ENCODE measurements at places on chromosomes 3 and 15. TPM values are rescaled to one million over a fixed set of nuclear protein-coding genes. Genes with fewer than 3 reads are reported as not detected.

- H3K27me3 ChIP-seq = no peaks in the 10 kb centered on the region
- no peaks in the 10 kb centered on the region for H3K4me1 ChIP-seq
- no peak for DNase-seq
Measured at GRCh38 chr15:69860921-69861320, 236.8 kb downstream of the TLE3 start.

DNA sequence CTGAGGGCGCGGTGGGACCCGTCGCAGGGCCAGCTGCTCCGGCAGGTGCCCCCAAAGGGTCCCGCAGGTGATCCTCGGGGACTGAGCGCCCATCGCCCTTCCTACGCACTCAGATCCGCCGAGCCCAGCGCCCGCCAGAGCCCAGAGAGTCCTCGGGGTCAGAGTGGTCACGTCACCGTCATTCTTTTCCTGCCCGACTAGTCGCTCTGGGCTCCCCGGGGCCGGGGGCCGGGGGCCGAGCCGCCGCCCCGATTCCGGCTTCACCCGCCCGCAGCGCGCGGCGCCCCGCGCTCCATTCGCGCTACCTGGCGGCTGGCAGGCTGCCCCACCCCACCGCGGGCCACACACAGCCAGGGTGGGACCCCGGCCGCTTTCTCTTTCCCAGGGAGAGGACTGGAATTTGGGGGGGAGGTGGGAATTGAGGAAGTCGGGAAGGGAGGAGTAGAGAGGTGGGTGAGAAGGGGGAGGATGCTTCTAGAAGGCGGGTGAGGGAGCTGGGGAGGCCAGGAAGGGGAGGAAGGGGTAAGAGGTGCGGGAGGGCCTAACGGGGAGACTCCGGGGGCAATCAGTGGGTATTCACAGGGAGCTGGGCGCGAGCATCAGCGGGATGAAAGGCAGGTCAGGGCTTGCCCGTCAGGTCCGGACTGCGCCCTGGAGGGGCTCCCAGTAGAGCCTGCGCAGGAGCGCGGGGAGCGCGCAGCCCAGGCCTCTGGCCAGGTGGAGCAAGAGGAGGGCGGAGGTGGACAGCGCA, 36.1 kb upstream of the EPHB3 start:
- H3K36me3 ChIP-seq = no peaks in the 10 kb centered on the region
- peaks cover 26% of the 10 kb centered on the region for H3K4me1 ChIP-seq
- peak; percentile 28 for DNase-seq
- peak overlapping the region; percentile 76 for H3K4me3 ChIP-seq

DNA sequence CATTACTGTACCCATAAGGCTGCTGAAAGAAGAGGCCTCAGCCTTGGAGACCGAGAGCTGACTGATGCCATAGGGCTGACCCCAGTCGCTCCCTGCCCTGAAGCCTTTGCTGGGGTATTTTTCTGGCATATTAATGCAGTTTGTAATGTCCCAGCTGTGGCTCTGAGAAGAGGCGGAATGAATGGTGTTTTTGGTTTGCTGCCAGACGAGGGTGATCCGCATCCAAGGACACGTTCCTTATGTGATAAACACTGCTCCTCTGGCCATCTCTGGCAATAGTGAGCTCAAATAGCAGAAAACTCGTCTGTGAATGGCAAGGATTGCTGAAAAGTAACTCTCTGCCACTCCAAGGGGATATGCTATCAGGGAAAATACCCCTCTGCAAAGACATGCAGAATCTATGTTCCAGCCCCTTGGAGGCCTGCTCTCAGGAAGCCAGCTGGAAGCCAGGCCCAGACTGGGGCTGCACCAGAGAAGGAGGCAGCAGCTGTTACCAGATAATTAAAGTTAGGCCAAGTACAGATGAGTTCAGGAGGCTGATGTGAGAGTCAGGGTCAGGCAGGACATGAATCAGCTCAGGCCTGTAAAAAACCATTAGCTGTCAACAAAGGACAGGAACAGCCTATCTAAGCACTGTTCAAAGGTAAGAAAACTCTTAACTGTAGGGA, 28.9 kb upstream of the KLHL6 start:
- peaks cover 4% of the 10 kb centered on the region for H3K36me3 ChIP-seq
- H3K27me3 ChIP-seq = no peaks in the 10 kb centered on the region
- DNase-seq = no peak
- H3K4me1 ChIP-seq = peaks cover 43% of the 10 kb centered on the region
- no peak overlapping the region for H3K27ac ChIP-seq
- H3K4me3 ChIP-seq = no peak overlapping the region

GRCh38 chr15:63587527-63587926, 9.7 kb upstream of the FBXL22 start:
- H3K27ac ChIP-seq = no peak overlapping the region
- DNase-seq = no peak
- H3K36me3 ChIP-seq = peaks cover 79% of the 10 kb centered on the region
- peaks cover 13% of the 10 kb centered on the region for H3K4me1 ChIP-seq
- no peak overlapping the region for H3K4me3 ChIP-seq

ZMYND10 gene
- total RNA-seq = 1.7 TPM

DNA sequence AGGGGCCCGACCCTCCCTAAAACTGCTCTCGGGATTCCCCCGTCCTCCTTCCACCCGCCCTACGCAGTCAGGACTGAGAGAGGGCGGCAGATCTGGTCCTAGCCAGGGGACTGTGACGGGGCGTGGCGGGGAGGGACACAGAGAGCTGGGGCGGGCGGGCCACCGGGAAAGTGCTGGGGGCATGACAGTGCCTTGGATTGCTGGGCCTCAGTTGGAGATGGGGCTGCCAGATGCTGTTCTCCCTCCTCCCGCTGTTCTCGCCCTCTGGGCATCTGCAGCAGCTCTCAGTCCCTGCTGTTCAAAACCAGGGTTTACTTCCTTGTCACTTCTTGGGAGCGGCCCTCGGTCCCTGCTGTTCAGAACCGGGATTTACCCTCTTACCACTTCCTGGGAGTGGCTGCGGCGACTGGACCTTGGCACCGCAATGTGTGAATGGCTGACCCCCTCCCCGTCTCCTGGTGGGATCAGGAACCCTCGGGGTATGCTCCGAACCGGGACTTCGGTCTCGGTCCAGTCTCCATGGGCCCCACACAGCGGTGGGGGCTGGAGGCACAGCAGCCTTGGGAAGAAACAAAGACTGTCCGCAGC, 1.8 kb upstream of the RPP25 start:
- no peak overlapping the region for H3K27ac ChIP-seq
- no peak for DNase-seq
- peaks cover 54% of the 10 kb centered on the region for H3K27me3 ChIP-seq
- no peak overlapping the region for H3K4me3 ChIP-seq
- peaks cover 4% of the 10 kb centered on the region for H3K36me3 ChIP-seq
- H3K4me1 ChIP-seq = peaks cover 50% of the 10 kb centered on the region
